ENCODE measurements at places on chromosomes 4 and X.

DNA sequence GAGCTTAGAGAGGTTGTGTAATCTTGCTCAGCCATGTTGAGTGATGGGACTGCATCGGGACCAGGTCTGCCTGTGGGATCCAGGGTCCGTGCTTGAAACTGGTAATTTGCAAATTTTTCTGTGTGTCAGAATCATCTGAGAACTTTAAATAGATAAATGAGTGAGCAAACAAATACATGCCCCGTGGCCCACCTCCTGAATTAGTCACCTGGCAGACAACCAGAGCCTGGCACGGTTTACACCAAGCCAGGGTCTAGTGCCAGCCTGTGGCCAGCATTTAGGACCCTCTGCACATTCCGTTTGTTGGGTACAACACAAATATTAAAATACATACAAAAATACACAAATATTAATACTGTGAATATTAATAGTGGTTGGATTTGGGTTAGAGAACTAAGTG, 90.6 kb upstream of the STOX2 start:
- DNase-seq = no peak

DNA sequence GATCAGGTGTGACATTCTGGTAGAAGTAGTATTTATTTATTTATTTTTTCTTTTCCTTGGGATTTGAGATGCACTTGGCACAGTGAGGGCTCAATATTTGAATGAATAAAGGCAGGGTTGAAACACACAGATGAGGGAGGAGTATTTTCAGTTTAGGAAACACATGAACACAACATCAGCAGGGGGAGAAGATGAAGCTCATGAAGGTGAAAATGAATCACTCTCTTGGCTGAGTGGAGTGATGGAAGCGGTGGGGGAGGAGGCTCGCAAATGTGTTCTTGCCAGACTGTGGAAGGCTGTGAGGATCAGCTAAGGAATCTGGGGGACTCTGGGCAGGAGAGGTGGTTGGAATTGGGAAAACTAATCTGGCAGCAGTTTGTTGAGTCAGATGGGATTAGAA, 55.3 kb downstream of the ARHGAP10 start:
- DNase-seq = no peak

GRCh38 chr4:65667506-65668041, 2.7 kb downstream of the EPHA5 start:
- DNase-seq = no peak

DNA sequence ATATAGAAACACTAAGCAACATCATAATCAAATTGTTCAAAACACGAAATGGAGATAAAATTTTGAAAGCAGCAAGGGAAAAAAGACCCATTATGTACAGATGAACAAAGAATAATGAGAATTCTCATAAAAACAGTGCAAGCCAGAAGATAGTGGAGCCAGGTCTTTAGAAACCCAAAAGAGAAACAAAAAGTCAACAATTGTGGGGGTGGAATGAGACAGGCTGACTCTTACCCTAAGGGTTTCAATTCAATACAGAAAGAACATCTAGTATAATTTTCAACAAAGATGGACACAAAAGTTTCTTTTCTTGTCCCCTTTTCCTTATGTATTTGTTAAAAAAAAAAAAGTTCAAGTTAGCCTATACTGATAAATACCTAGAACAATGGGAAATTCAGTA, 34.0 kb upstream of the MAGEB2 start:
- DNase-seq = no peak

DNA sequence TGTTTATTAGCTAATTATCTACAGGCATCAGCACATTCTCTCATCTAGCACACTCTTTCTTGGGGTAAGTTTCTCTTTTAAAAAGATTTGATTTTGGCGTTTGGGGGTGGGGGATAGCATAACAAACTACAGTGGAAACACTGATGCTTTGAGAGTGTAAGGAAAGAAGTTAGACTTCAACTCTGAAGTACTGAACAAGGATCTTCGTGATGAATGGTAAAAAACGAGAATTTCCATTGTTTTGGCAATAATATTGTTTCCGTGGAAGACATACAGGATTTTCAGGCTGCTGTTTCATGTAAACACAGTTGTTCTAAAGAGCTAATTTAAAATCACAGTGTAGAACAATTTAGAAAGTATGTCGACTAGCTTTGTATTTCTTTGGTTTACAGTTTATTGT, 451 bp downstream of the LPAR4 start:
- DNase-seq = no peak

- no peak for DNase-seq
These were observed 27.8 kb downstream of the APOOL start for GRCh38 chrX:85031505-85031904.

DNA sequence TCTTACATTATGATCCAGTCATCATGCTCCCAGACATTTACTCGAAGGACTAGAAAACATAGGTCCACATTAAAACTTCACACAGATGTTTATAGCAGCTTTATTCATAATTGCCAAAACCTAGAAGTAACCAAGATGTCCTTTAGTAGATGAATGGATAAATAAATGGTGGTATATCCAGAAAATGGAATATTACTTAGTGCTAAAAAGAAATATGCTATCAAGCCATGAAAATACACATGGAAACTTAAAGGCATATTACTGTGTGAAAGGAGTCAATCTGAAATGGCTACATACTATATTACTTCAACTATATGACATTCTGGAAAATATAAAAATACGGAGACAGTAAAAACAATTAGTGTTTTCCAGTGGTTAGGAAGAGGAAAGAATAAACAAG, 1039.1 kb upstream of the INTU start:
- no peak for DNase-seq

GRCh38 chr4:4439782-4440181, 52.9 kb downstream of the NSG1 start:
- no peak for DNase-seq

DNA sequence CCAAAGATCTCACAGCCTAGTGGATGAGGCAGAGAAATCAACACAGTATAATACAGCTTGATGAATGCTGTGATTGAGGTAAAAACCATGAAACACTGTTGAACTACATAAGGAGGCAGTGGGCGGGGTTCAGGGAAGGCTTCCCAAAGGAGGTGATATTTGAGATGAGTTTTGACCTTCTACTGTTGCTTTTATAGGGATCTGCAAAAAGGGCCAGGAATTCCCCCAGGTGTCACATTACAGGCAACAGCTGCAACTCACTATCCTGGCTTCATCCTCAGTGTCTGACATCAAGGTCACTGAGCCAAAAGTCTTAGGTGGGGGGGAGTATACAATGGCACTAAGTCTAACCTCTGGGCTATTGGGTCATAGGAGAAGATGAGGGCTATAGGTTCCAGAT, 185.7 kb upstream of the NRK start:
- DNase-seq = no peak

- DNase-seq = no peak
These were observed 6.6 kb downstream of the USP26 start for GRCh38 chrX:133090236-133090809.

- DNase-seq = no peak
These were observed 4.2 kb upstream of the DUSP9 start for GRCh38 chrX:153642655-153643430.

- no peak for DNase-seq
These were observed 9.9 kb downstream of the TACC3 start for GRCh38 chr4:1731180-1731579.

- DNase-seq = no peak
These were observed 188.1 kb upstream of the WDFY3 start for GRCh38 chr4:85154591-85154990.

GRCh38 chrX:551306-551705, 79.3 kb upstream of the SHOX start:
- no peak for DNase-seq

- DNase-seq = no peak
These were observed 42.4 kb upstream of the TMPRSS11B start for GRCh38 chr4:68287704-68288392.

GRCh38 chr4:77127215-77127614, 29.8 kb upstream of the CCNG2 start:
- no peak for DNase-seq
